ENCODE measurements at places on chromosomes 4 and X.

DNA sequence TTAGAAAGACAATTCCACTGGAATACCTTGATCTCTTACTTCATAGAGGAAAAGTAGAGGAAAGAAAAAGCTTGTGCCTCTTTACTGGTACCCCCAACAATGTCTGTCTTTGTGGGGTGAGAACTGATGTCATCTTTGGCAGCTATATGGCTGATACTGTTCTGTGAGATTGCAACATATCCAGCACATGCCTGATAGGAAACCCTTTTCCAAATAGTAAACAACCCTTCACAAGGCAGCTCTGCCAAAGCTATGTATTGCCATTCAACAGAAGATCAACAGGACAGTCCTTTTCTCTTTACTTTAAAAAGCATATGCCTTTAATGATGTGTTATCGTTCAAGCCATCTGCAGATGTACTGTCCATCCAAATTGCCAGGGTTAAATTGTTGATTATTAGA is 105.9 kb downstream of the IL1RAPL1 start:
- DNase-seq = no peak

DNA sequence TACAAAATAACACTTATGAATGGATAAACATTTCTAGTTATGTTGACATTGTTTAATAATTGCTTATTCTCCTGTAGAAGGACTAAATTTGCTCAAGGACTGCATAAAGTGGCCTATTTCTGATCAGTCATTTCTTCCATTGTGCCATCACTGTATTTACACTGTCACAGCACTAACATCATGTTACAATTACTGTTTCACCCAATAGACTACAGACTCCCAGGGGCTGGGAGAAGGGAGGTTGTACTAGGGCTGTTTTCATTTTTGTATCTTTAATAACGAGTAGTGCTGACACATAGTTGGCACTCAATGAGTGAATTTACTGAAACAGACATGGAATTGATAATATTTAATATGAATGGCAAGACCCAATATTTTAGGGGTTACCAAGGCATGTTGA is 139.5 kb downstream of the SLC10A7 start:
- no peak for DNase-seq

GRCh38 chr4:105900541-105900940 is 5.3 kb downstream of the NPNT start:
- DNase-seq = no peak

DNA sequence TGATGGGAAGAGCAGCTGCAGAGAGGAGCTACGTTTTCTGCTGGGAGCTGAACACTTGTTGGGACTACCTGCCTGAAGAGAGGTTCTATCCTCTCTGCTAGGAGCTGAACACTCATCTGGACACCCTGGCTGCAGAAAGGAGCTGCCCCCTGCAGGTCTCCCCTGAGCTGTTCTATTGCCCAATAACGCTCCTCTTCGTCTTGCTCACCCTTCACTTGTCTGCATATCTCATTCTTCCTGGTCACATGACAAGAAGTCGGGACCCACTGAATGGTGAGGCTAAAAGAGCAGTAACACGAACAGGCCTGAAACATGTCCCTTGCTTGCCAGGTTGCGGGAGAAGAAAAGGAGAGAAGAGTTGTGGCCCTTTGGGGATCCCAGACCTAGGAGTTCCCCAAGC is 27.8 kb downstream of the NAA11 start:
- no peak for DNase-seq

DNA sequence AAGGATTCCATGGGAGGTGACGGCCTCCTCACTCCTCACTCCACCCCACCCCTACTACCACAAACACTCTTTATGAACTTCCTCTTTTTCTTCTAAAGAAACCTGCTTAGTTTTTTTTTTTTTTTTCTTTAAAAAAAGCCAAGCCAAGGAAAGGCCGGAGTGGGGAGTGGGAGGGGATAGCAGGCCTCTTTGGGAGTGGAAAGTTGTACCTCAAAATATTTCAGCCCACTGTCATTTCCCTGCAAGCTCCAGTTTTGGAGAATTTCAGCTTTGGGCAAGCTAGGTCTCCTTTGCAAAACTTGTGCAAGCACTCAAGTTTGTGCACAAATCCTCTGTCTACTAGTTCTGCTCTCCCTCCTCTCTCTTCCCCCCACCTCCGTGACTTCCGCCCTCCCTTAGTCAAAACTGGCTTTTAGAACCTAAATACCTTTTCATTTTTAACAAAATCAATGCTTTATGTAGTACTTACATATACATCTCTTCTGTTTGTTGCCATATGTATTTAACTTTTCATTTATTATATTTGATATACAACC is 512 bp upstream of the ANTXR2 start:
- no peak for DNase-seq

DNA sequence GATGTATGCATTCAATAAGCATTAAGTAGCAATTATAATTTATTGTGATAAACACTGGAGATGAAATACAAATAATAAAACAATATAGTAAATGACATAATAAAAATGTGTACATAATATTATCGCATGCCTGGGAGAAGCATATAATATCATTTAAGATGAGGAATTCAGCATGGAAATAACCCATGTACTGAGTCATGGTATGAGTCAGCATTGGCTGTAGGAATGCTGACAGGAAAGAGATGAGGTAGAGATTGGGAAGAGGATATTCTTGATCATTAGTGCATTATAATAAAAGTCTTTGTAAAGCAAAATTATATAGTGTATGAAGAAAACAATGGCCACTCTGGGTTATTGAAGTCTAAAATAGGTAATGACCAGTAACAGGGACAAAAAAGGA is 82.8 kb downstream of the MAGEB10 start:
- no peak for DNase-seq

DNA sequence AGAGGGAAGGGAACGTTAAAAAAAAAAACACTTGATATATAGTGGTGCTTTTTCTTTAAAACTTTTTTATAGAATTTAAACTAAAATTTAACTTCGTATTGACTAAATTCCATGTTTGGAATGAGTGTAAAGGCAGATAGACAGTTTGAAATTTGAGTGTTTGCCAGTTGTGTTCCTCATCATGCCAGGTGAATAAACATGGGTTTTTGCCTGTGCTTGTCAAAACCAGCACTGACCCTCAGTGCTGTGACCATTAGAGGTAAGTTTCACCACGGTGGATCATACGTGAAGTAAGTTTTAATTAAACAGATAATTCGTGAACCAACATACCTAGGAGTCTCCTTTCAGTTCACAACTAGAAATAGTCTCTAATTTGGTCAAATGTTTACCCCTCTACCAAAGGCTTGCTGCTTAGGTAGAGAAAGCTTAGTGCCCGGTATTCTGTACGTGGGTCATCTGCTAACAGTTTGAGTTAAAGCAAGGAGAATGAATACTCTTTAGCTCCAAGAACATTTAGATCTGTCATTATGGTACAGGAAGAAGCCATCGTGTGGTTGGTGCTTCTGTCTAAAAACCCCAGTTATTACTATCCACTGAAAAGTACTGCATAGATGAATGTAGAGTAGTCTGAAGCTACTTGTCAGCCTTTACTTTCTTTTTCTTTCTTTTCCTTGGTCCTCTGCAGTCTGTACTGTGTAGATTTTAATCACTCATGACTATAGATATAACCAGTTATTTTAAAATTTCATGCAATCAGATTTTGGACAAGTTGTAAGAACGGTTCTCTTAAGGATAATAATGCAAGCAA is 32.7 kb downstream of the KIAA0232 start:
- no peak for DNase-seq

GRCh38 chrX:49233176-49233575 is at the start of gene CACNA1F:
TSS of gene CACNA1F (minus strand) at chrX:49233340. CDS start at chrX:49233309, 31 bp downstream.
- DNase-seq = no peak

DNA sequence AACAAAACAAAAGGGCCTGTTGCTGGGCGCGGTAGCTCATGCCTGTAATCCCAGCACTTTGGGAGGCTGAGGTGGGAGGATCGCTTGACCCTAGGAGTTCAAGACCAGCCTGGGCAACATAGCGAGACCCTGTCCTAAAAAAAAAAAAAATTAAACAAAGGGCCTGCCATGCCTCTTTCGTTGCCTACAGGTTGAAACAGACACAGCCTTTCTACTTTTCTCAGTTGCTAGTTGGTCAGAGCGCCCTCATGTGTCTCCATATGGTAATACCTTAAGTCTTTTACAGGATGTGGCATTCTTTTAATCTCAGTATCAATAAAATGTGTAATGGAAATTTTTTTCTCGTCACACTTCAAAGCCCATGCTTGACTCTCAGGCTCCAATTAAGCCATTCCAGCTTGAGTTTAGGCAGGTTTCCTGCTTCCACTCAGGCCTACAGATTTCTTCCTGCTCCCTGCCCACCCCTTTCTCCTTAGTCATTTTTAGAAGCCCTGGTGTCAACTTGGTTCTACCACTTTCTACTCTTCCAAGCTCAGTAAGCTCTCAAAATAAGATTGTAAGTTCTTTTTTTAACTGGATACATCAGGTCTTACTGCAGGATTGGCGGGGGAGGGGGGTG is 4.6 kb upstream of the SOWAHD start:
- no peak for DNase-seq

DNA sequence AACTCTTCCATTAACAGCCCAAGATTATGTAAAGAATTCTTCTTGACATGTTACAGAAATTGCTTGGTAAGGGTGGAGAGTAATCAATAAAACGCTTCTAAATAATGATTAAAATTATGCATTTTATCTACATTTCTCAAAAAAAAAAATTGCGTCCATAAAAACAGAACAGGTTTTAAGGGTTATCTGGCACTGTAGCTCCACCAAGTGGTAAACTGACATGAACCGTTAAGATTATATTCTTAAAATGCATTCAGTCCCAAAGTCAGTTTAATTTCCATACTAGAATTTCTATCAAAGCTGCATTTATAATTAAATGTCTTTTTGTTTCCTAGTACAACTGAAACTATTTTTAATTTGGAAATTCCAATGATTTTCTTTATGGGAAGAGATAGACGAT is 214.0 kb upstream of the UGT8 start:
- DNase-seq = no peak

GRCh38 chr4:33302321-33302720 is 2582.2 kb downstream of the PCDH7 start:
- DNase-seq = no peak

DNA sequence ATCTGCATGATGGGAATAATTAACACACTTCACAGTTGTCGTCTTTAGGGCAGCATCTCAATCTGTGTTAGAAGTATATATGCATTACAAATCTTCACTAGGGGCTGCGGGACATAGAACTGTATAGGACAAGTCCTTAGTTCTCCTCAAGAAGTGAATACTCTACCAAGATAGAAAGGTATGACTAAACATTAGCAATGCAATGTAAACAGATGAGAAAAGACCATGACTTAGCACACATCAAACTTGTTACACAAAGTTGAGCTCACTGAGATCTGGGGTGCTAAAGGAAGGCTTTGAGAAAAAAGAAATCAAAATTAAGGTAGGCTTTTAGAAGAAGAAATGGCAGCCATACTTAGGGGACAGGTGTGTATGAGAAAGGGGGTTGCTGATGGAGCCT is 182.1 kb upstream of the MAP3K15 start:
- DNase-seq = no peak

- no peak for DNase-seq
Observed at GRCh38 chrX:19953145-19953544, 37.7 kb downstream of the BCLAF3 start.

DNA sequence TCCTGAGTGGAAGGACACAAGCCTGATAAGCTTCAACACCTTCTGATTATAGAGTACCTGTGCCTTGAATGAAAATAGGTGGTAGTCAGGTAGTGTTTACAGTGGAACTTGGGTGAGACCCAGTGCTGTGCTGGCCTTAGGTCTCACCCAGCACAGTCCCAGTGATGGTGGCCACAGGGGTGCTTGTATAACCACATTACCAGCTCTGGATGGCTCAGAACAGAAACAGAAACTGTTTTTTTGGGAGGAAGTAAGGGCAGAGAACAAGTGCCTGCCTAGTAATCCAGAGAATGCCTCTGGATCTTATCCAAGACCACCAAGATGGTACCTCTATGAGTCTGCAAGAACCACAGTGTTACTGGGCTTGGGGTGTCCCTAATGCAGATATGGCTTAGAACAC is 171.5 kb upstream of the DIPK2B start:
- DNase-seq = no peak

- no peak for DNase-seq
Observed at GRCh38 chr4:164512124-164512523, 241.8 kb upstream of the SMIM31 start.

DNA sequence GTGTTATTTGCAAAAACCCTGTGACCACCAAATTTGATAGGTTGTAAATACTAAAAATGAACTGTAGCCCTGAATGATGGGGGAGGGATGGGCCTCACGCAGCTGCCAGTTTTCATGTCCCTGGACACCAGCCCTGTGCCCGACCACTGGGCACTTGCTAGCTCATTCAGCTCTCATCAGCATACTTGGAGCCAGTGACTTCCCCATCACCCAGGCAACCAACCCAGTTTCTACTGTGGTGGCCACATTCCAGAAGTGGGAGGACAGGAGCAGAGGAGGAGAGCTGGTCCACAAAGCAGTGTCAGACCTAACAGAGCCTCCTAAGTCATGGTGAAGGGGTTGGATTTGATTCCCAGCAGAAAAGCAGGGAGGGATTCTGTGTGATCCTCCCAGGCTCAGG is 128.2 kb downstream of the CPEB2 start:
- no peak for DNase-seq

DNA sequence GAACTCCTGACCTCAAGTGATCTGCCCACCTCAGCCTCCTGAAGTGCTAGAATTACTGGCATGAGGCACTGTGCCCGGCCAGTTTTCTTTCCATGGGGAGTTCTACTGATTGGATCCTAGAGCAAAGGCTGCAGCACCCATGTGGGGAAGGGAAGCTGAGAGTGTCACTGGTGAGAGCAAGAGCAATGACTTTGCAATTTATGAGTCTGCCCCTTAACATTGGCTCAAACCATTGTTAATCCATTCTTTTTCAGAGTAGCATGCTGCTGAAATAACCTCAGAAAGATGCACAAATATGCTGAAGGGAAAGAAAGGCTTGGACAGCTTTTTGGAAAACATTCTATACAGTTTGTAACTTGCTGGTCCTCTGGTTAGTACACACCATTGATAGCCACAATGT is 116.4 kb upstream of the PPARGC1A start:
- no peak for DNase-seq

GRCh38 chr4:15027921-15028435 is 25.7 kb downstream of the CPEB2 start:
- no peak for DNase-seq

DNA sequence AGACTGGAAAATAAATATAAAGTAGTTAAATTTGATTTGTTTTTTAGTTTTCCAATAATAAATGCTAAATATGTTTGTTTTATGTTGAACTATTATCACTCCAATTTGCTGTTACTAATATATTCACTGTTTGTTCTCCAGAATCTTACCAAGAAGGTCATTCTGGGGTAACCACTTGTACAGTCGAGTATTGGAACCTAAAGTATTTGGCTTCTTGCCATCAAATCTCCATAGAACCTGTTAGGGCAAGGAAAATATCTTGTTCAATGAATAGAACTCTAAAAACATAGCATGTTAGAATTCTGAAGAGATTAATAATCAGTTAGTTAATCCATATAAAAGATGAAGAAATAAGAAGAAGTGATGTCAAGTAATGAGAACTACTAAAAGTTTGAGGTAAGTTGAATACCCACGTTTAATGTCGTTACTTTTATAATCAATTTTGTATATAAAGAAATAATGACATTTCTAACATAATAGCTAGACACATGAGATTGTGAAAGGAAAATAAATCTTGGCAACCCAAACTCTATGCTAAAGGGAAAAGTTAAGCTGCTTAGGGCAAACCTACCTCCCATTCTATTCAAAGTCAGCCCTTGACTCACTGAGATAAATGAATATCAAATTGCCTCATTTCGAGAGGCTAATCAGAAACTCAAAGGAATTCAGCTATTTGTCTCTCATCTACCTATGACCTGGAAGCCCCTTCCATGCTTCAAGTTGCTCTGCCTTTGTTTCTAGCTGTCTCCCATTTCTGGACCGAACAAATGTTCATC is 15.3 kb downstream of the UGT2B15 start:
- no peak for DNase-seq

Data from T-helper 17 cell (primary cell).